ENCODE measurements at places on chromosomes 6 and 20. TPM values are rescaled to one million over a fixed set of nuclear protein-coding genes. Genes with fewer than 3 reads are reported as not detected.

SLC22A7 gene
- total RNA-seq = not detected

GRCh38 chr6:121067381-121067780 is 266.9 kb downstream of the TBC1D32 start:
- DNase-seq = no peak

RNF182 gene
- total RNA-seq = 1.9 TPM

DNA sequence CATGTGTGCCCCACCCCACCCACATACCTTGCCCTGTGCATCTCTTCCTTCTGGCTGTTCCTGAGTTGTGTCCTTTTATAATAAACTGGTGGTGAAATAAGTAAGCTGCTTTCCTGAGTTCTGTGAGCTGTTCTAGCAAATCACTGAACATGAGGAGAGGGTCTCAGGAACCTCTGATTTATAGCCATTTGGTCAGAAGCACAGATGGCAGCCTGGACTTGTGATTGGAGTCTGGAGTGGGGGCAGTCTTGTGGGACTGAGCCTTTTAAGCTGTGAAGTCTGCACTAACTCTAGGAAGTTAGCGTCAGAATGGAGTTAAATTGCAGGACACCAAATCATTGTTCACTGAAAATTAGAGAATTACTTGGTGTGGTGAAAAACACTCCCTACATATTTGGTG is 245.4 kb downstream of the LRFN2 start:
- no peak for DNase-seq

- DNase-seq = no peak
Observed at GRCh38 chr6:71481011-71481410, 192.4 kb downstream of the OGFRL1 start.

DNA sequence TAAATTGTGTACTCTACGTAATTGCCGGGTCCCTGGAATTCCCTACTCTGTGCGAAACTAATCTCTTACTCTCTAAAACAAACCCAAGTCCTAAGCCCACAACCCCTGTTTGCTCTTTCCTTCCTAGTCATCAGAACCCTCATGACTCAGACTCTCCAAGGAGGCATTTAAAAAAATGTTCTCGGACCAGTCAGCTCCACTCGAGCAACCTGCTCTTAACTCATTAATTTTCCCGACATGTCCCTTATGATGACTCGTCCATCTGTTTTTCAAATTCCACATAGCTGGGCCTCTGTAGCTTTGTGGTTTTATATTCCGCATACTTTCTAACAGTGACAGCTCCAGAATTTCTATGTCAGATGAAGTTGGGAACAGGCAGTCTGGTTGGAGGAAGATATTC is 2.6 kb upstream of the MUC22 start:
- no peak for DNase-seq

ECT2L gene
- total RNA-seq = not detected

PGC gene
- total RNA-seq = not detected
